ENCODE measurements at places on chromosomes 5 and 9.

GRCh38 chr5:98977723-98978122 lies 48.9 kb upstream of the CHD1 start:
- DNase-seq = no peak

- no peak for DNase-seq
Measured at GRCh38 chr5:32190095-32190494, 16.0 kb upstream of the GOLPH3 start.

DNA sequence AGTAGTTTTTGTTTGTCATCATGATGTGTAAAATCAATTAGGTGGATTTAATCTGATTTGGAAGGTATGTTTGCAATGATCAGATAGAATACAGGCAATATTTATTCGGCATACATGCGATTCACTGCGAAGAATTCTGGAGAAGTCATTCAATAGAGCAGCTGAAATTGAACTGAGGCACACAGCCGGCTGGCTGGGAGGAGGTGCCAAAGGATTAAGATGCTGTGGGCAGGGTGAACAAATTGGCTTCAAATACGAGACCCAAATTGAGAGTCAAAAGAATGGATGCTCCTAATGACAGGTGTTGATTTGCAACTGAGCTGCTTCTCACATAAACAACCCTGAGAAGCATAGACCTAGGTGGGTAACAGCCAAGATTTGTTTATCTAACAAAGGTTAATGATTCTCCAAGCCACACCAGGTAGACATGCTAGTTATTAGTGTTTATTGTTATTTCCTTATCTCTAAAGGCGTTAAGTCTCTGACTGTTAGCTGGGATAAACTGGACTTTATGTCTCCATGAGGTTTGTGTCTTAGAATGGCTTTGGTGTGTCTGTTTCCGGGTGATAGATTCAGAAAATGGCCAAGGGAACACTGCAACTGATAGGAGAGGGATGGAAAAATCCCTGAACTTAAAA lies 55.3 kb upstream of the CLINT1 start:
- DNase-seq = no peak

DNA sequence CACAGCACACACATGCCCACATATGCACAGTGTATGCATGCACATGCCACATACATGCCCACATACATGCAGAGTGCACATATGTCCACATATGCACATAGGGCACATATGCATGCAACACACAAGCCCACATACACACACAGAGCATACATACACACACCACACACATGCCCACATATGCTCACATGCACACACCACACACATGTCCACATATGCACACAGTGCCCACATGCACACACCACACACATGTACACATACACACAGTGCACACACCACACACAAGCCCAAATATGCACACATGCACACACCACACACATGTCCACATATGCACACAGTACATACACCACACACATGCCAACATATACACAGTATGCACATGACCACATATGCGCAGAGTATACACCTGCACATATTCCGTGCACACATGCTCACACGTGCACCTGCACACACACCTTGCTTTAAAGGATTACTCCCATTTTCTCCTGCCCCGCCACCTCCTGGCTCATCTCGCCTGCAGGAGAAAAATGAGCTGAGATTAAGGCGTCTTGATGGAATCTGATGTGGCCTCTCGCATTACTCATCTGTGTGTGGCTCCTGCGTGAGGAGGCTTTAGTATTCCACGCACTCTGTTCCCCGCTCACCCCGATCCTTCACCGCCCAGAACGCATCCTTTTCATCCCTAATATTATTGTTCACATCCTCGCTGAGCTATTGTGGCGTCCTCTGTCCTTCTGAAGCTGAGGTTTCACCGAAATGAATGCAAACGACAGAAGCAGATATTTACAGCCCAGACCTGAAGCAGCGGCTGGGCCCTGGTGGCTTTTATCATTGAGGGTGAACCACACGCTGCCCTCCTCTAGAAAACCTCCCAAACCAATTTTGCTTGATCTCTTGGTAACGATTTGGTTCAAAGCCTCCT lies 182.7 kb downstream of the OLFM1 start:
- no peak for DNase-seq

DNA sequence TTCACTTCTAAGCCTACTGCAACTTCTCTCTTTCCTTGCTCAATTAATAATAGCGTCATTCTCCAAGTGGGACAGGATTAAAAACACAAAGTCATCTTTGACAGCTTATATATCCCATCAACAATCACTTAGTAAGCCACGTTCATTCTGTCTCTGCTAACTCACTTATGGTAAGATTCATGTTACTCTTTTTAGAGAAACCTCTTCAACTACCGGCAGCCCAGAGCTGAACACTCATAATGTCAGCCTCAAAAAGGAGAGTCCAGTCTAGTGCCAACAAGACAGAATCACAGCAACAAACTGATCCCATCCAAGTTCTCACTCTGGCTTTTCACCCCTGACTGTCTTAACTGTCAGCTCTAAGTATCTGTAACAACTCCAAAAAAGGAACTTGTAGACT lies 196.0 kb downstream of the RAB3C start:
- DNase-seq = no peak

DNA sequence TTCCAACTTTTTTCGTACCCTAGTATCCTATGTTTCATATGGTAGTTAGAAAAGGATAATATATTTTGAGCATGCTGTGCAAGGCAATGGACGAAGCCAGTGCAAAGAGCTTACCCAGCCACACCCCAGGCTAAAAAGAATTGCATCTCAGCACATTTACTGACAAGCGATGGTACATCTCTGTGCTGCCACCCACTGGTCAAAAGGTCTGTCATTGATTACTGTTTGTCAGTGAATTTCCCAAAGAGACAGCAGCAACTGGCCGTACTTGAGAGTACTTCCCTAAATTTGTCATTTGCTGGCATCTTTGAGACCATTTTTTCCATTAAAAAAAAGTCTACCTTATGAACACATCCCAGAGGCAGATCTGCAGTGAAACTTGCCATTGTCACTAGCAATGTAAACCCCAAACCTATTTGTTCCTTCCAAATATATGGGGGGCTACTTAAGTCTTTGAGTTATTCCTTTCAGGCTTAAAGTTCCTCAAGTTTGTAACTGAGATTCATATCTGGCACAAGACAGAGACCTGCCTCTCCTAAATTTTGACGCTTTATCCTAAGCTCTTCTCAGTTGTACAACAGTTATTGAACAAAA lies 184.3 kb downstream of the CTNND2 start:
- DNase-seq = peak; percentile 15

DNA sequence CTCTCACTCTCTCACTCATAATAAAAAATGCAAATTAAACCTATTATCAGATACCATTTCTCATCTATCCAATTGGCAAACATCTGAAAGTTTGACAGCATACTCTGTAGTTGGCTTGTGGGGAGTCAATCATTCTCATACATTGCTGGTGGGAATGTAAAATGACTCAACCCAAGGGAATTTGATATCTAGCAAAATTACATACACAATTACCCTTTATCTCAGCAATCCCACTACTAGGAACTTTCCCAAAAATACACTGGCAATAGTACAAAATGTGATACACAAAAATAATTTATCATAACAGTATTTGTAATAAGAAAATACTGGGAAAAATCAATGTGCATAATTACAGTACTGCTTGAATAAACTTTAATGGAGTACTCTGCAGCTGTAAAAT lies 731.3 kb downstream of the DTWD2 start:
- DNase-seq = no peak

DNA sequence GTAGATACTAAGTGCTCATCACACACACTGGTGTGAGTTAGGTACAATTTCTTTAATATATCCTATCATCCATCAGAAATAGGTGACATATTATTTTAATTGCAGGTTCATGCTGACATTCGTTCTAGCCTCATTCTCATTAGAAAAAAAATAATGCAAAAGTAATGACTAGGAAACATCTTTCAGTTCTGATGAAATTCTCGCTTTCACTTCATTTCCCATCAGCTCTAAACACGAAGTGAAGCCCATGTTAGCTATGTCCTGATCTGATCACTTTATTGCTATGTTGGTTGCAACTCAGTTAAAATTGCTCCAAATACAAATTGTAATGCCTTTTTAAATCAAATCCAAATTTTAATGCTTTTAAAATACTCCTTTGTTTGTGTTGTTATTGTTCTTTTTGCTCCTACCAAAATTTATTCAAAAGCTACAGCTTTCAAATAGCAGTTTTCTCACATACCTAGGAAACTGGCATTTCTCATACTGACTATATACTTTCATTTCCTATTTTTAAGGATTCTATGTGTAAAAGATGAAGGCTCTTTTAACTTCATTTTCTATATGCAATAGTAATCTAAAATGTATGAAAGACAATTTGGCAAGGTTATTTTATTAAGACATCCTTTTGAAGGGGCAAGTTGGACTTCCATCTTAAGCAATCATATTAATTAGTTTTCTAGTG lies 1237.8 kb upstream of the ACO1 start:
- no peak for DNase-seq

DNA sequence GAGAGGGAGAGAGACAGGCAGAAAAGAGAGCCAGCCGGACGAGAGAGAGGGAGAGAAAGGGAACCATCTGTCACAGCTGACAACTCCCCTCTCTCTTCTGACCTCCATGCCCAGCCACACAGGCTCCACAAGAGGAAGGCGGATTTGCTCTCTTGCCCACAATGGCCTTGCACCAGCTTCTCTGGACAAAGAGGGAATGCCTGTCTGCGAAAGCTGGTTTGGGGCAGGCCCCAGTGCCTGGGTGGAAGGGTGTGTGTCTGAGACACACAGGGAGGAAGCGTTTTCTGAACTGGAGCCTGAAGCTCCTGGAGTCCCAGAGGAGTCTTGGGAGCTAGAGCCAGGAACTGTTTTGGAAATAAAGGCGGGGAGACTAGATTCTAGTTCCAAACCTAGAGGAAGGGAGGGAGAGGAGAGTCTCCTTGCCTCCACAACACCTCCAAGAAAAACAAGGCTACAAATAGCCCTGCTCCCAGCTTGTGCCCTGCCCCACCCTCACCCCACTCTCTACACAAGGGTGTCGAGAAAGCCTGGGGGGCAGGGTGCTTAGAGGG lies 12.5 kb downstream of the C1QTNF2 start:
- DNase-seq = no peak

- no peak for DNase-seq
Measured at GRCh38 chr9:38414040-38414723, 10.1 kb downstream of the IGFBPL1 start.

DNA sequence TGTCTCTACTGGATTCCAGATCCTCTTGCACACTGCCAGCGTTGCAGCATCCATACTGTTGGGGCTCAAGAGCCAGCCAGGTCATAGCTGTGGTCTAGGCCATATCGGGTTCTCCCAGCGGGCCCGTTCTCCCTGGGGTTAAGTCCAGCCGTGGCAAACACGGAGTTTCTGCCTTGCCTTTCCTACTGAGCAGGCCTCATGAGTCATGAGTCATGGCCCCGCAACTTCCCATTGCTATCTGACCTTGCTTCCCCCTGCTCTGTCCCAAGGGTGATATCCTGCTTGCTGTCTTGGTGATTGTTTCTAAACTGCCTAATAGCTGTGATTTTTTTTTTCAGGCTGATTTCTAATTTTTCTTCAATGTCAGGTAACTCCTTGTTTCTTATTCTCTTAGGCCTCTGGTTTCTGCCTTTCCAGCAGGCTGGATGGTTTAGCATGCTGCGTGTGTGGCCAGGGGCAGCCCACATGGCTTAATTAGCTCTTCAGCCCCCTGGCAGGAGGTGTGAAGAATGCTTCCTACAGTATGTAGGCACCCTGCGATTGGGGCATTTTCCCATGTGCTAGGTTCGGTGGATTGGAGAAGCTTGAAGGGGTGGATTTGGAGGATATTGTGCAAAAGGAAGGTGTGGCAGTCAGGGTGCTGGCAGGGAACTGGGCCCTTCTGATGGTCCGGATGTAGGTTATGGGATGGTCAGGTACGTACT lies 18.7 kb downstream of the DAPK1 start:
- peak; percentile 4 for DNase-seq

- no peak for DNase-seq
Measured at GRCh38 chr5:122192497-122193496, 63.5 kb downstream of the ZNF474 start.

DNA sequence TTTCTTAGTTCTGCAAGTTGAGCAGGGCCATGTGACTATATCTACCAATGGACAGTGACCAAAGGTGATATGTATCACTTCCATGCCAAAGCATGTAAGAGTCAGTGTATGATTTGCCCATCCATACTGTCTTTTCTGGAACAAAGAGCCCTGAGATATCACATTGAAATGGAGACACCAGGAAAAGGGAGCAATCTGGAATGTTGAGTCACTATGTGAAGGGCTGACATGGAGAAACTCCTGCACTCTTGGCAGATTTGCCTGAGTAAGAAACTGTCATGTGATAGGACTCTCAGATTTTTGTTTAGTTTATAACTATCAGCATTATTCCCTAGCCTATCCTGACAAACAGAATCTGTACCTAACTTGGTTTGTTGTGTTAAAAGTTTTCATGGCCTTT lies 29.8 kb upstream of the TMEM161B start:
- DNase-seq = no peak

- DNase-seq = peak; percentile 52
Measured at GRCh38 chr9:98097836-98098235, 21.2 kb downstream of the TRIM14 start.

- DNase-seq = no peak
Measured at GRCh38 chr5:5014586-5015235, 125.4 kb upstream of the ADAMTS16 start.

- no peak for DNase-seq
Measured at GRCh38 chr9:15317836-15318235, 10.8 kb upstream of the TTC39B start.

- DNase-seq = no peak
Measured at GRCh38 chr5:127906562-127907204, 176.9 kb upstream of the SLC12A2 start.

DNA sequence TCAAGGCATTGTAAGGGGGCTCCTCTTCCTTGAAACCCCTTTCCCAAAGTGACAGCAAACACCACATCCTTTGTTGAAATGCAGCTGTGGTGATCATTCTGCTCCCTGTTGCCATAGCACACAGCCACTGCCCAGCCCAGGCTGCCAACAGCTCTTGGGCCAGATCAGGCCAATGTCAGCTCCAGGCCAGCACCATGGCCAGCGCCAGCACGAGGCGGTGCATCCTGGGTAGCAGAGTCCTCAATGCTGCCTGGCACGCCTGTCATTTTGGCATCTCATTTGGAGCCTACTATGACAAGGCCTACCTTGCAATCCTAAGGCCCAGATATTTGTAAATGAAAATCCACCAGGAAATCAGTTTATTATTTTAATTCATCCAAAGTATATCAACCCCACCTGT lies 390.6 kb downstream of the DNAH5 start:
- no peak for DNase-seq

GRCh38 chr5:60504342-60504741 lies 195.6 kb downstream of the DEPDC1B start:
- no peak for DNase-seq

DNA sequence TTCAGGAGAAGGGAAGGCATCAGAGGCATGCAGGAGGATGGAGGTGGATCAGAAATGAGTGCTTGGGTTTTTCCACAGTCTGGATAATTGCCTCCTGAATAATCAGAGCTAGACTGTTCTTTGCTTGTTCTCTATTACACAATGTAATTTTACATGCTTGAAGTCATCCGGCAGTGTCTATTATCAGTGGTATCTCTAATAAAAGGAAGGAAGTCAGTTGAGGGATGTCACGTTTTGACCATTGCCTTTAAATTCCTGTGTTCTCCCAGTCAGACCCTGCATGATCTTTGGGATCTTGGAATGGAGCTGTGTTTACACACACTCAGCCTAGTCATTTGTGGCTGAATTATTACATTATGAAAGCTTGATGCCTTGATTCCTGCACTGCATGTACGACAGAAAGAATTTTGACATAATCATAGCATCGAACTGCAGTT lies 91.0 kb downstream of the PDE8B start:
- DNase-seq = no peak

- no peak for DNase-seq
Measured at GRCh38 chr9:23555851-23556250, 270.2 kb downstream of the ELAVL2 start.

GRCh38 chr9:115747731-115748130 lies 405.9 kb upstream of the PAPPA start:
- no peak for DNase-seq

All from CD4-positive, alpha-beta T cell treated with Interleukin-1 beta for 1 hour (primary cell).